Esophagus muscularis mucosa (tissue), 4 donors: ENCODE measurements at places on chromosomes 2 and 18. TPM values are rescaled to one million over a fixed set of nuclear protein-coding genes. Genes with fewer than 3 reads are reported as not detected.

CCDC68 gene
- 2.5 TPM for total RNA-seq

TPO gene
- 8.4 TPM for total RNA-seq

DNA sequence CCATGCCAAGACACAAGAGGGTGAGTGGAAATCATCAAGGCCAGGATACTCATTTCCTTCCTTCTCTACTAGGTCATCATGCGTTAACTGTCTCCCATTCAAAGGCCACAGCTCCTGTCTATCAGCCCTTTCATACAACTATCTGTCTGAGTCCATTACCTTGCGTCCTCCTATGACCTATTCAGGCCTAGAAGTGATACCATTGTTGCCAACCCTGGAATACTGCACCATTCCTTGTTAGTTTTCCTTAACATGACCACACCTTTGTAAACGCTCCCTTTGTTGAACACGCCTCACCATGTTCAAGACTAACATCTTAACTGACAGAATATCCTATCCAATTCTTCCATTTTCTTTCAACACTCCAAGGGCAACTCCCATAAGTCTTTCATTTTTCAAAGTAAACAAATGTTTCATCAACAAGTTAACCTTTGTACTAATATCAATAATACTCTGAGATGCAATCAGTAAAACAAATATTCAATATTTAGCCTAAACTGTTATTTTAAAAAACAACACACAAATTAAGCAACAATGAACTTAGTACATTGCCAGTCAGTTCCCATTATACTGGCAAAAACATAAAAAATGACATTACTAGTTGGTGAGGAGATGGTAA lies 19.8 kb upstream of the LGALSL start:
- no peaks in the 10 kb centered on the region for H3K27me3 ChIP-seq
- no peaks in the 10 kb centered on the region for H3K36me3 ChIP-seq
- H3K4me3 ChIP-seq: no peak overlapping the region
- H3K27ac ChIP-seq: no peak overlapping the region

- H3K4me1 ChIP-seq: peaks cover 5% of the 10 kb centered on the region
- DNase-seq: no peak
- no peaks in the 10 kb centered on the region for H3K36me3 ChIP-seq
- no peaks in the 10 kb centered on the region for H3K27me3 ChIP-seq
- no peak overlapping the region for H3K27ac ChIP-seq
- H3K4me3 ChIP-seq: no peak overlapping the region
These were observed 59.4 kb upstream of the MSTN start for GRCh38 chr2:190121971-190122370.

DNA sequence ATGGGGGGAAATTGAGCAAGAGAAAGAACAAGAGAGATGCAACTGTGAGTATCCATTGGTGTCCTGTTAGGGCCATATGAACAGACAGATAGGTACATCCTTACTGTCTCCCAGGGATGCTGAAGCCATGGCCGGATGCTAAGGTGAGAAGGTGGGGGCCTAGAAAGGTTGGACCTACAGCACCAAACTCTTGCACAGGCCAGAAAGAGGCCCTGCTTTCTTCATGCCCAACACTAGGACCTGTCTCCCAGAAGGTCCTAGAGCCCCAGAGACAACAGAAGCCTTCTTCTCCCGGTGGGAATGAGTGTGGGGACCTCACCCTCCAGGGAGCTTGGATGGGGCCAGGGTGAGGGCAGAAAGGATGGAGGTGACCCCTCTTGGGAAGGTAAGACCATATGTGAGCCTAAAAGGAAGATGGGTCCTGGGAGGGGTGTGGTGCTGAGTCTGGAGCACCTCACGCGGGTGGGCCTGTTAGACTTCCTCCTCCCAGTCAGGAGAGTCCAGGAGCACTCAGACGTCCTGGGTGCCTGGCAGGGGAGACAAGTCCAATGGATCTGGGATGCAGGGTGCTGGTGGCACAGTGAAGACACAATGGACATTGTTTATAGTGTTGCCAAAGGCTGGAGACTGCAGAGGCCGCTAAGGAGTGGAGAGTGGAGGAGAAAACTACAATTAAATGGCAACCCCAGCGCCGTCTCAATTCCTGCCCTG lies 265.3 kb downstream of the CYP26B1 start:
- H3K27me3 ChIP-seq: no peaks in the 10 kb centered on the region
- peaks cover 27% of the 10 kb centered on the region for H3K4me1 ChIP-seq
- no peaks in the 10 kb centered on the region for H3K36me3 ChIP-seq
- H3K27ac ChIP-seq: no peak overlapping the region
- no peak overlapping the region for H3K4me3 ChIP-seq
